ENCODE measurements at places on chromosomes 5 and 9. TPM values are rescaled to one million over a fixed set of nuclear protein-coding genes. Genes with fewer than 3 reads are reported as not detected.
A peak's percentile ranks its signal among the peaks of the same experiment; 100 is the strongest.

CTNNAL1 gene
- total RNA-seq, result 8.8 TPM

PCDHGB2 gene
- total RNA-seq, result 1.2 TPM

TAL2 gene
- not detected for total RNA-seq

NAIF1 gene
- total RNA-seq, result 7.1 TPM

FAT2 gene
- 82.5 TPM for total RNA-seq

RMI1 gene
- 6.7 TPM for total RNA-seq

MSX2 gene
- 1.3 TPM for total RNA-seq

BHMT gene
- total RNA-seq, result 0.36 TPM

ALDOB gene
- 0.08 TPM for total RNA-seq

SLIT3 gene
- total RNA-seq, result 3.5 TPM

- no peak for ATAC-seq
Measured at GRCh38 chr9:121073038-121073437, 1.7 kb upstream of the CNTRL start.

DNA sequence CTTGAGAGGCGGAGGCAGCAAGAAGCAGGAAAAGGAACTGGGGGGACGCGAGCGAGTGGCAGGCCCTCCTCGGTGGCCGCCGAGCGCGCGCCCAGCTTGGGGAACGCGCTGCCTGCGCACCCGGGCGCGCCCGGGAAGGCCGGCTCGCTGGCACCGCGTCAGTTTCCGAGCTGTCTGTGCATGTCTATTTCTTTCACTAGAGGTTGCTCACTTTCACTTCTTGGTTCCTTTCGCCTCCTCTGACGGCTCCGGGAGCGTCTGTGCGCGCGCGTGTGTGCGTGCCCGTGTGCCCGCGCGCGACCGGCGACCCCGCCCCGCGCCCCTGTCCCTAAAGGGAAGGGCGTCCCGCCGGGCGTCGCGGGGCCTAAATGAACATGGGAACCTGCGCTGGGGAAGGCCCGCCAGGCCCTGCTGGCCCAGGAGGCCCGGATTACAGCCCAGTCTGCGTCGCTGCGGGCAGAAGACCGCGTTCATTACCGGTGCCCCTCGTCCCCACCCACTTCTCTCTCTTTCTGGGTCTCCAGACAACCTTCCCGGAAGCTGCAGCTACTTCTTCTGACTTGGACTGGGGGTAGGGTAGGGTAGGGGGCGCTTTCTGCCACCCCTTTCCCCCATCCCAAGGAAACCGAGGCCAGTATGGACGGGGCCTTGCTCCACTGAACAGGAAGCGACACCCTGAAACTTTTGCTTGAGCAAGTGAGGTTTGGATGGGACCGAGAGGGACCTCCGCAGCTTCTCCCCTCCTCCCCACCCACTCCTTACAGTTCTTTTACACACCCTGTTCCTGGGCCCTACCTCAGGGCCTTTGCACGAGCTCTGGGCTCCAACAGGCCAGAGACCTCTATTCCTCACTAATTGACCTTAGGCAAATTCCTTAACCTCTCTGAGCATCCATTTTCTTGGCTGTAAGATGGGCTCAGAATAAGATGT lies 205.8 kb upstream of the IER5L start:
- peak; percentile 84 for ATAC-seq

GRCh38 chr5:159933531-159934485 lies 17.5 kb downstream of the ADRA1B start:
- no peak for ATAC-seq

- no peak for ATAC-seq
Measured at GRCh38 chr5:33829430-33829829, 62.4 kb downstream of the ADAMTS12 start.

GRCh38 chr5:133957080-133957479 lies 11.3 kb downstream of the C5orf15 start:
- ATAC-seq, result no peak

DNA sequence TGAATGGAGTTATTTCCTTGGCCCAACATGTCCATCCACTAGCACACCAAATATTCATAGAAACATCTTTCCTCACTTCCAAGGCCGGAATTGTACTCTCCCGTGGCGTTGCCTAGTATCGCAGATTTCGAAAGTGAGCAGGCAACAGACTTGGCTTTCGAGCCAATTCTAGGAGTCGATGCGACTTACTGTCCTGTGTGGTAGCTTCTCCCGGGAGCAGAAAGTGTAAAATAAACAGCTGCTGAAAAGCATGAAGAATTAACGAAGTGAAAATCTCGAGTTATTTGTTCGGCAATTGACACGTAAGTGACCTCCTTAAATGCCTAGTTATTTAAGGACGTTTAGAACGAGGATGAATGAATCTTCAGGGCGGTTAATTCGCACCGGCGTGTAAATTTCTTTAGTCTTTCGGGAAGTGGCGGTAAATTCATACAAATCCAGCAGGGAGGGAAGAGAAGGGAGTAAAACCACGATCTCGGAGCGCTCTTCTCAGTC lies 449 bp upstream of the PCSK5 start:
- ATAC-seq, result peak; percentile 18

- ATAC-seq, result no peak
Measured at GRCh38 chr5:113257545-113257944, 177.2 kb downstream of the TSSK1B start.

DNA sequence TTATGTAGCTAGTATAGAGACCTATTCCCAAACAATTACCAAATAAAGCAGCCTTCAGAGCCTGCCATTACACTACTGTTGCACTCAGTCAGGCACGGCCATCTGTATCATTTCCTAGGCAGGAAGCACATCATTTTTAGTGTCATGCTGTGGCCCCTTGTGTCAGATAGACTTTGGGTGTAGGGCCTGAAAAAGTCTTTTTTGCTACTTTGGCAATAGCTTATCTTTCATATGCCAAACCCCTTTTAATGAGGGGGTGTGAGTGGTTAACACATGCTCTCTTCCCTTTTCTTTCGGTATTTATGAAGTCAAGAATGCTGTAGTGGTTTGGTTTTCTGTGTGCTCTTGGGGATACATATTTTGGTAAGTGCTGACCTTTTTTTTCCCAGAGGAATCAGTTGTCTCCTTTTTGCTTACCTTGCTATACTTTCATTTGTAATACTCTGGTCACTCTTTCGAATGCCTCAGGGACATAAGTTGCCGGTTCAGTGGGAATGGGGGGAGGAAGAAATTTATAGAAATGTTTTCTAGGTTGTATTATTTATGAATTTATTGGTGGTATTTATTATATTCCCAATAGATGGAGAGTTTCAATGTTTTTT lies 209.8 kb downstream of the CSNK1G3 start:
- ATAC-seq, result no peak
